ENCODE measurements at places on chromosomes 5 and 9.

DNA sequence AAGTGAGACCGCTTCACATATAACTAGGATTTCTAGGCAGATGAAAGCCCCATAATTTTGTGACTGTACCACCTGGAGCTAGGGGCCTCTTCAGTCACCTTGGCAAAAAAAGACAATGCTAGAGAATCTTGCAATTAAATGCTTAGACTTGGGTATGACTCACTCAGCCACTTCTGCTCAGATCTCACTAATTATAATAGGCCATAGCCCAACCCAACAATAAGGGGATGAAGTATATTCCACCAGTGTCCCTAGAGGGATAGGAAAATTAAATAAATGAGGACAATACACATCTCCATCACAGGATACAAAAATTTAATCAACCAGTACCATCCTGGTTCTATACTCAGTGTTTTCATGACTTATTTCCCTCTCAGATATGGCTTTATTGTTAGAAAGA is 1079.9 kb upstream of the C9orf72 start:
- no peak for DNase-seq

DNA sequence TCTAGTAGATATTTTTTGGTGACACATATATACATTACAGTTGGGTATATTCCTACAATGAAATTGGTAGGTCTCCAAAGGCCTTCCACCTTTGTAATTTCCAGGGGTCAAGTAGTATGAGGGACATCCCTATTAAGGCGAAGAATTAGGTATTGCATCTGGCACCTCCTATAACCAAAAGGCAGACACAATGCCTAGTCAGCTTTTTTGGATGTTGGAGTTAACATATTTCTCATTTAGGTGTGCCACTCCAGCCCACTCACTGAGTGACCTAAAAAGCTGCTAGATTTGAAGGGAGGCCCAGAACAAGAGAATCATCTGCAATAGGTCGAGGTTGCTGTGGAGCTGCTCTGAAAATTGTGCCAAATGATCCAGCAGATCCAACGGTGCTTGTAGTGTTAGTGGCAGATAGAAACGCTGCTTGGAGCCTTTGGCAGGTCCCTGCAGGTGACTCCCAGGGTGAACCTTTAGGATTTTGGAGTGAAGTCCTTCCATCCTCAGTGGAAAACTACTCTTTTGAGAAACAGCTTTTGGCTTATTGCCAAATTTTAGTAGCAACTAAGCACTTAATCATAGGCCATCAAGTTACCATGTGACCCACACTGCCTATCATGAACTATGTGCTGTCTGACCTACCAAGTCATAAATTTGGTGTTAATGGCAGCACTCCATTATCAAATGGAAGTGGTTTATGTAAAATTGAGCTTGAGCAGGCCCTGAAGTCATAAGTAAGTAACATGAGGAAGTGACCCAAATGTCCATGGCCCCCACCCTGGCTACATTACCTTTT is 15.7 kb upstream of the FNIP1 start:
- DNase-seq: no peak

GRCh38 chr9:94783928-94784327 is 57.4 kb downstream of the AOPEP start:
- DNase-seq: no peak

- no peak for DNase-seq
These were observed 116.8 kb upstream of the CNTLN start for GRCh38 chr9:17017931-17018491.
